Epithelial cell of esophagus (primary cell): ENCODE measurements at places on chromosomes 3 and 15.
A peak's percentile ranks its signal among the peaks of the same experiment; 100 is the strongest.

DNA sequence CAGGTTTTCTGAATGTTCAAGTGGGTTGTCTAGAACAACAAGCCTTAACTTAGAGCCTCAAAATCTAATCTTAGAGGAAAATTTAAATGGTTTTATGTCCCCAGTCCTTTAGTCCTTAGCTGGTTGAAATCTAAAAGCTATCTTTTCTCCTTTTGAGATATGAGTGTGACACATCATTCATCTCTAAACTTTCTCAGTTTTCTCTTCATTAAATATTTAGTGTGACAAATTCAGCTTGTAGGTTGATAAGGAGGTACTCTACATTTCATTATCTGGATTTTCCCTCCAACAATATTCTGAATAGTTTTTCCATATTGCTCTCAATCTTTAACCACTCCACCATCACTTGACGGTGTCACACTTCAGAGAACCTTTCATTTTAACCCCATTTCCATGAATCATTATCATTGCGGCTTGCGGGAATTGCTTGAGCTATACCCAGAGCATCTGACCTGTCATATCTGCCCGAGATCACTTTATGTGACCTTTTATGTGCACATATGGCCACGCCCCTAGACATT lies 16.1 kb upstream of the ATP8B4 start:
- DNase-seq = no peak

DNA sequence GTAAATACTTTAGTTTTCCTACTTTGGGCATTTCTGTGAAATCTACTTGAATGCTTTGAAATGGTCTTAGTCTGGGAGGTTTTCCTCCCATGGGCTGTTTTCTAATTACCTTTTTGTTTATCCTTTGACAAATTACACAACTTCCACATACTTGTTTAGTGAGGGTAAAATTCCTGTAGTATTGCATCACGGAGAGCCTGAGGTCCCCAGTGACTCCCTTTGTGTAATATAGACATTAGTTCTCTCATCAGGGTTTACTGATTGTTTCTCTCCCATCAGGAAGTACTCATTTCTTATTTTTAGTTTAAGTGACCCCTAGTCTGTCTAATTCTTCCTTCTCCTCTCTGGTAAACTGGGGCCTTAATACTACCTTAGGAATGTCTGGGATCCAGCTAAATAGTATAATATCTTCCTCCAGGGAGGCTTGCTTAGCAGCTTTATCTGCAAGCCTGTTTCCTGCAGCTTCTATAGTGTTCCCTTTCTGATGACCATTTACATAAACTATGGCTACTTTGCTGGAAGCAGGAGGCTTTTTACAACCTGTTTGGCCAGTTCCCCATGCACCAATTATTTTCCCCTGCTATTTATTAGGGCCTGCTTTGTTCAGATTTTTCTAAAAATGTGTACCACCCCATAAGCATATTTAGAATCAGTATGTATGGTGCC lies 87.2 kb upstream of the XCR1 start:
- peak; percentile 91 for DNase-seq

DNA sequence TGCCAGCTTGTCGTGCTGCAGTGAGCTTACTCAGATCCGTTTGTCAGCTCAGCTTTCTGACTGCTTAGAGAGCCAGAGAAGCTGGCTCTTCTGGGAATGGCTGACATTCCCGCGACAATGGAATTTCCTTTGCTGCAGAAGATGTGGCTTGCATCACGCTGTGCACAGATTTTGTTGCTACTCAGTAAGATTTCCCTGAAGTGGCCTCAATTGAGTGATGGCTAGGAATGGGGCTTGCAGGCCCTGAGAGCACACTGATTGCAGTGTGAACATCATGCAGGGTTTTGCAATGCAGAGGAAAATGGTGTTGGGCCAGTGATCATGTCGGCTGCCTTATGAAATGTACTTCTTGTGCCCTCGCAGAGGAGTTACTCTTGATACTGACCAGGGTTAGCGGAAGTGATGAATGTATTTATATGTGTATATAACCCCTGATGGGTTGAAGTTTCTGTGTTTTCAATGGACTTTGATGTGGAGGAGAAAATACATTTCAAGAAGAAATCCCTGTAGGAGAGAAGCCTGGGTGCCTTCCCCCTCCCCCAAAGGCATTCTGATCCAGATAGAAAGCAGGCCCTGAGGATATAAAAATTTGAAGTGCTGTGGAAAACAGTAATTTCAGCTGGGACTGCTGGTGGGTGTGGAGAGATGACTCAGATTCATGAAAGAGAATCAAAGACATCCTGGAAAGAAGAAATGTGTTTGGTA lies 102.5 kb upstream of the PDZRN3 start:
- DNase-seq = peak; percentile 18

DNA sequence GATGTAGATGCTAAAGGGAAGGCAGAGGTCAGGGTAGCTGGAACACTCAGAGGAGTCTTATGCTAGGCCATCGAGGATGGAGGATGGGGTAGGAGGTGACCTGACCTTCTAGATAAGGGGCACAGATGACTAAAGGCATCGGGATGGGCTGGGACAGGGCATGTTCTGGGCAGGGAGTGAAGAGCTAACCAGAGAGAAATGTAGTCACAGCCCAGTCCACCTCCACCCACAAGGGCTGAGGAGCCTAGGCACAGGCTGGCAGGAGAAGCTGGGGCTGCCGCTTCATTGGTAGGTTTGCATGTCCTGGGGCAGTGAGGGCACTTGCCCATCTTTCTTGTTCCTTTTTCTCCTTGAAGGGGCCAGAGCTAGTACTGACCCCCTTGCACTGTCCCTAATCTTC lies 12.6 kb downstream of the CLK3 start:
- no peak for DNase-seq

GRCh38 chr15:84924077-84924731 lies 39.7 kb downstream of the SLC28A1 start:
- no peak for DNase-seq
